ENCODE measurements at places on chromosomes 12 and 14.

DNA sequence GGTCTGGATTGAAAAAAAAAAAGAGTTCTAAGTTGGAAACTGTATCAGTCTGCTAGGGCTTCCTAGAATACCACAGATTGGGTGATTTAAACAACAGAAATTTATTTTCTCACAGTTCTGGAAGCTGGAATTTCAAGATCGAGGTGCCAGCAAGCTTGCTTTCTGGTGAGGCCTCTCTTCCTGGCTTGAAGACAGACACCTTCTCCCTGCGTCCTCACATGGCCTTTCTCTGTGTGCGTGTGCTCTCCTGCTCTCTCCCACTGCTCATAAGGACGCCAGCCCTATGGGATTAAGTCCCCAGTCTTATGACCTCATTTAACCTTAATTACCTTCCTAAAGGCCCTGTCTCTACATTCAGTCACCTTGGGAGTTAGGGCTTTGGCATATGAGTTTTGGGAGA, 215.5 kb downstream of the PIK3C2G start:
- DNase-seq = no peak

- DNase-seq = no peak
Observed at GRCh38 chr12:32470936-32471470, 71.6 kb downstream of the FGD4 start.

GRCh38 chr12:107597695-107598410, 87.7 kb upstream of the PWP1 start:
- no peak for DNase-seq

- DNase-seq = no peak
Observed at GRCh38 chr14:23629832-23630396, 6.2 kb upstream of the DHRS2 start.

GRCh38 chr14:96978525-96979272, 181.5 kb downstream of the VRK1 start:
- peak; percentile 75 for DNase-seq

GRCh38 chr14:105168979-105169507, 467 bp upstream of the JAG2 start:
- peak; percentile 57 for DNase-seq

GRCh38 chr14:49017447-49017846, 568.7 kb downstream of the RPS29 start:
- DNase-seq = no peak

DNA sequence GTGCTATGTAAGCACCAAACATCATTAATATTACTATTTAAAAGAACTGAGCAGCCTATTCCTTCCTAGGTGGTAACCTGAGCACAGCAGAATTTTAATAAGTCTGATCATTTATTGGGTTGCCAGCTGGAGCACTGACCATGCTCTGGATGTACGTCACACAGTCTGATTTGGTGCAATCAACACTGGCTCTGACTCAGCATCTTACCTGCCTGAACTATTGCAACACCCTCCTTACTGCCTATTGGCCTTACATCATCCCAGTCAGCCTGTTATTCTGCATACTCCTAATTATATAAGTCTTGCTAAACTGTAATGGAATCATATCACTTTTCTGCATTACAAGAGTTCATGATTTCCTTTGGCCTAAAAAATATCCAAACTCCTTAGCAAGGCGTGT, 149.7 kb downstream of the PTPRO start:
- DNase-seq = peak; percentile 22

DNA sequence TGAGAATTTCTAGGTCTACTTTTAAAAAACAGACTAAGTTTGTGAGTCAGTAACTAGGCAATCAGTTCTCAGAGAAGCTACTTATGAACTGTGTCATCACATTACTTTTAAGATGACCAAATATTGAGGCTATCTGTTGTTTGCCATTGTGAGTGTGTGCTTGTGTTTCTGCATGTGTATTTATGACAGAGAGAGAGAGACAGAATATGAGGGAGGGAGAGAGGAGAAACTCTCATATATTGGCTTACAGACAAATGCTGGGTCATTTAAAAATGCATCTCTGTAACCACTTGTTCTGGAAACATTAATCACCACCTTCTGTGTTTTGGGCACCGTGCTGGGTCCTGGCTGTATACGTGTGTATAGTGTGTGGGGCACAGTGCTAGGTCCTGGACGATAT, 161.5 kb upstream of the FRMD6 start:
- DNase-seq = no peak

- DNase-seq = peak; percentile 46
Observed at GRCh38 chr12:65823513-65824375, 539 bp upstream of the HMGA2 start.

- DNase-seq = peak; percentile 53
Observed at GRCh38 chr14:96297000-96297399, 41.0 kb downstream of the BDKRB1 start.

GRCh38 chr12:61452076-61452475, 808.1 kb upstream of the USP15 start:
- DNase-seq = no peak

- DNase-seq = no peak
Observed at GRCh38 chr14:100738269-100738691, 11.6 kb downstream of the DLK1 start.

DNA sequence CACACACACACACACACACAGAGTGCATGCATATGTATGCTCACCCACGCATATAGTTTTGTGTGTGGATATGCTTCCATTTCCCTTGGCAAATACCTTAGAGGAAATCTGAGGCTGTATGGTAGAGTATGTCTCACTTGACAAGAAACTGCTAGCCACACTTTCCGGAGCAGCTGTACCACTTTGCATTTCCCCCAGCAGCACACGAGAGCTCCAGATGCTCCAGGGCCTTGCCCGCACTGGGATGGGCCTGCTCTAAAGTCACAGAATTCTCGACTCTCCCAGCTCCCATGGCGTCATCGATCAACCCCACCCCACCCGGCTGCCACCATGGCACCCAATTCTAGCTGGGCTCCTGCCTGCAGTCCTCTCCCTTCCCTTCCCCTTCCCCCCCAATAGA, 21.9 kb downstream of the CLMN start:
- no peak for DNase-seq

DNA sequence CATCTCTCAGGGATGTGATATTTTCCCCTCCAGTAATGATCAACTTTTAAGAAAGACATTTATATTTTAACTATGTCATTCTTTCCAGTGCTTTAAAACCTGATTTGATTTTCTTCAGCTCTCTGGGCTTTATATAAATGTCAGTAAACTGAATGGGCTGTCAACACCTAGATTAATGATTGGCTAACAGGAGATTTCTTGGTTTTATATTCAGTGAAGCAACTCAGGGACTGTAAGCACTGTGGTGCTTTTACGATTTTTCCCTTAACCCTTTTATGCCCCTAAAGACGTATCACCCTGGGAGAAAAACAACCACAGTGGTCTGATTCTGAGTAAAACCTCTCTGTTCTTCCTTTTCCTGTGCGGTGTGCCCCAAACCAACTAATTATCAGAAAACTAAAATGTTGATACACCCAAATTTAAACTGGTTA, 38.0 kb downstream of the PTGER2 start:
- no peak for DNase-seq

DNA sequence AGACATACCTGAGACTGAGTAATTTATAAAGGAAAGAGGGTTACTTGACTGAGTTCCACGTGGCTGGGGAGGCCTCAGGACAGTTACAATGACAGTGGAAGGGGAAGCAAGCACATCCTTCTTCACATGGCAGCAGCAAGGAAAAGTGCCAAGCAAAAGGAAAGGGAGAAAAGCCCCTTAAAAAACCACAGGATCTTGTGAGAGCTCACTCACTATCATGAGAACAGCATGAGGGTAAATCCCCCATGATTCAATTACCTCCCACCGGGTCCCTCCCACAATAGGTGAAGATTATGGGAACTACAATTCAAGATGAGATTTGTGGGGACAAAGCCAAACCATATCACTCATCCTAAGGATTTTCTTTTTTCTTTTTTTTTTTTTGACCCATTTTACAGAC, 177.8 kb upstream of the EEA1 start:
- DNase-seq = no peak

DNA sequence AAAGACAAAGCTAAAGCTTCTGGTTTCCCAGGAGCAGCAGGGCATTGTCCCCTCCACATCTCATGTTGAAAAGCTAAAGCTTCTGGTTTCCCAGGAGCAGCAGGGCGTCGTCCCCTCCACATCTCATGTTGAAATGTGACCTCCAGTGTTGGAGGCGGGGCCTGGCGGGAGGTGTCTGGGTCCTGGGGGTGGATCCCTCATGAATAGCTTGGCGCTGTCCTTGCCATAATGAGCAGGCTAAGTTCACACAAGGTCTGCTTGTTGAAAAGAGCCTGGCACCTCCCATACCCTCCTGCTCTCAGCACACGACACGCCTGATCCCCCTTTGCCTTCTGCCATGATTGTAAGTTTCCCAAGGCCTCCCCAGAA, 123.7 kb downstream of the PIWIL1 start:
- peak; percentile 77 for DNase-seq

DNA sequence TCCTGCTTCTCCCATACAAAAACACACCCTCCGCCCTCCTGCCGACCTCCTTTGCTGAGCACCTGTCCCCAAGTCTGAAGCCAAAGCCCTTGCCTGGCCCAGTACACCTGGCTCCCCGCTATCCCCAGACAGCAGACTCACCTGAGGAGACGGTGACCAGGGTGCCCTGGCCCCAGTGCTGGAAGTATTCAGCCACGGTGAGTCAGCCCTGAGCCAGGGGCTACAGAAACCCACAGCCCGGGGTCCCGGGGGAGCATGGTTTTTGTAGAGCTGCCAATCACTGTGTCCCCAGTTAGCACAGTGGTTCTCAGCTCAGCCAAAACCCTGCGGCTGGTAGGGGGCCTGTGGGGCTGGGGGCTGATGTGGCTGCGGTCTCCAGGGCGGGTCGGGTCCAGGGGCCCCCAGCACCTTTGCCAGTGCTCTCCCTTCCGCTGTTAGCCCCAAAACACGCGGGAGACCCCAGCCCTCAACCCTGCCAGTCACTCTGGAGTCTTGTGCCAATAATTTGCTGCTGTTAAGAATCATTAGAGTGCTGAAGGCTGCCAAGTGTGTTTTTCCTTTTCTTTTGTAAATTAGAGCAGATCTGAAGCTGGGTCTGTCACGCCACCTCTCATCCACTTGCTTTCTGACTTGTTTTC, 339.0 kb downstream of the TMEM121 start:
- peak; percentile 28 for DNase-seq

GRCh38 chr12:29008786-29009185, 140.3 kb upstream of the FAR2 start:
- no peak for DNase-seq

DNA sequence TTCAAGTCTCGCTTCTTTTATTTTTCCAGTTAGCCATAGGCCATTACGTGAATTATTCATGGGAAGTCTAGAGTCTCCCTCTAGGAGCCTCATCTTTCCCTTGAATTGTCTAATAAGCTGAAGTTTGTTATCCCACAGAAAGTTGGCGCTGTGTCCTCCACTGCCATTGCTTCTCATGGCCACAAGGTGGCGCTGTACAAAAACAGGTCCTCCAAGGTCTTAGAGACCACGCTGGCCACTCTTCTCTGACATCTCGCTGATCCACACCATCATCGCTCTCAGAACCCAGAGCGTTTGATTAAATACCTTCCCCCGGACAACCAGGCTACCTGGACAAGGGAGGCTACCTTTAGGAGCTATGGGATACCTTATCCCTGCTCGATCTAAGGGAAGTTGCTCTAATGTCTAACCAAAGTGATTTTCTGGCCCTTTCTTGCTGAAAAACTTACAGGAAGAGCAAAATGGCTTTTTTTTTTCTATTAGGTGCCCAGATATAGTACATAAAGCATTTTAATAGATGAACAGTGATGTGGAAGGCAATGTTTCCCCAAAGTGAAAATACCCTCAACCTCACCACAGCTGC, 110.0 kb downstream of the CCDC60 start:
- peak; percentile 69 for DNase-seq

GRCh38 chr14:65709576-65709975, 297.0 kb downstream of the FUT8 start:
- DNase-seq = no peak

DNA sequence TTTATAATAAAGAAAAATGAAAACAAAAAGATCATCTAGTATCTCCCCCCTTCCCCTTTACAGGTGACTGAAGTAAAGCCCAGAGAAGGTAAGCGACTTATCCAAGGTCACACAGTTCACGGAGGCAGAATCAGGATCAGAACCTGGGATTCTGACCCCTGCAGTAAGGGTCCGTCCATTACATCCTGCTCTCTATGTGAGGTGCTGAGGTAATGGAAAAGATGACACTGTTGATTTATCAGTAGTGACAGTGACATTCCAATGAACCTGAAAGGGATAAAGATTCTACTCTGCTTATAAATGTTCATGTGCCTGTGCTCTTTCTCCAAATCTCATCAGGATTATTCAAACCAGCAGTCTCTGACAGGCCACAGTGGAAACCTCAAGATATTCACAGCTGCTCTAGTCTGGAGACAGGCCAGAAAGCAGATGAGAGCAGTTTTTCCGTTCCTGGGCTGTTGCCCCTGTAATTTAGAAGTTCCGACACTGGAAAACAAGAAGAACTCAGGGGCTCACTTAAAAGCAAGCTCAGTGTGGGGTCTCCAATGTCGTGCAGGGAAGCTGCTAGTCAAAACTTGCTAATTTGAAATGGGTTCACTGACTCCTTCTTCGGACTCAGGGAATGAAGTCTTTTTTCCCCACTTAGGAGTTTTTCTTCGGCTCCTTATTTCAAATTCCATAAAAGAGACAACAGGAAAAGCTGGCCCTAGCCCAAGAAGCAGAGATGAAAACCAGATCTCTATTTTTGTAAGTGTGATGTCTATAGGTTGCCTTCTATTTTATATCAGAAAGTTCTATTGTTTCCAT, 131.8 kb upstream of the EEA1 start:
- DNase-seq = no peak

DNA sequence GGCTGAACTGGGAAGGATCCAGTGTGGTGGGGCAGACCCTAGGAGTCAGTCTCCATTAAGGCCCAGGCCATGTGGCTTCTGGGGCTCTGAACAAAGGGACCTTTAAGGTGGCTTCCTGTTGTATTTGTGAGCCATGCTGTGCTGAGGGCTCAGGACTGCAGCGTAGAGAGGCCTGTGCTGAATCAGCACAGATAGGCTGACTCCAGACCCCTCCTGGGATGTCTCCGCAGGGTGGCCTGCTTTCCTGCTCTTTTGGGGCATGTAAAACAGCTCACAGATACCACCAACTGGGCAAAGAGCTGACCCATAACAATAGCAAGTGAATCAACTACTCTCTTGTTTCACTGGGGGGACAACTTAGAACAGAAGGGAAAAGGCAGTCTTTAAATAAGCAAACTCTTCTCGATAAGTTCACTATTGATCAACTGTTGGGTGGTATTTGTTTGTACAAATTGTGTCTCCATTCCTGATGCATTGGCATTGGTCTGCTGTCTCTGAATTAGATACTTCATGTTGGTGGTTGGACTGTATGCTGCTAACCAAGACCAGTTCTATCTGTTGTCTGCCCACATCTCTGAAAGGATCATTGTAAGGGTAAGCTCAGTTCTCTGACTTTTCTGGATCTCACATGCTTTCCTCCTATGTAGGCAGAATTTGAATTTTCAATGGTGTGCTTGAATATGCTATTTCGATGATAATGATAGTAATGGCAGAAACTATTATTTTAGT, 71.8 kb downstream of the MYRFL start:
- DNase-seq = no peak

- DNase-seq = no peak
Observed at GRCh38 chr14:67536087-67536486, 3.0 kb downstream of the PLEKHH1 start.

- no peak for DNase-seq
Observed at GRCh38 chr14:75909630-75910029, 72.2 kb downstream of the TGFB3 start.

GRCh38 chr12:115871714-115872113, 405.8 kb downstream of the MED13L start:
- DNase-seq = no peak

Data from NCI-H1417 (cell line).